Stimulated activated CD8-positive, alpha-beta memory T cell treated with anti-CD3 and anti-CD28 coated beads, Interleukin-2, amount 100 ng/mL, for 48 hours (primary cell): ENCODE measurements at places on chromosomes 4 and X.

DNA sequence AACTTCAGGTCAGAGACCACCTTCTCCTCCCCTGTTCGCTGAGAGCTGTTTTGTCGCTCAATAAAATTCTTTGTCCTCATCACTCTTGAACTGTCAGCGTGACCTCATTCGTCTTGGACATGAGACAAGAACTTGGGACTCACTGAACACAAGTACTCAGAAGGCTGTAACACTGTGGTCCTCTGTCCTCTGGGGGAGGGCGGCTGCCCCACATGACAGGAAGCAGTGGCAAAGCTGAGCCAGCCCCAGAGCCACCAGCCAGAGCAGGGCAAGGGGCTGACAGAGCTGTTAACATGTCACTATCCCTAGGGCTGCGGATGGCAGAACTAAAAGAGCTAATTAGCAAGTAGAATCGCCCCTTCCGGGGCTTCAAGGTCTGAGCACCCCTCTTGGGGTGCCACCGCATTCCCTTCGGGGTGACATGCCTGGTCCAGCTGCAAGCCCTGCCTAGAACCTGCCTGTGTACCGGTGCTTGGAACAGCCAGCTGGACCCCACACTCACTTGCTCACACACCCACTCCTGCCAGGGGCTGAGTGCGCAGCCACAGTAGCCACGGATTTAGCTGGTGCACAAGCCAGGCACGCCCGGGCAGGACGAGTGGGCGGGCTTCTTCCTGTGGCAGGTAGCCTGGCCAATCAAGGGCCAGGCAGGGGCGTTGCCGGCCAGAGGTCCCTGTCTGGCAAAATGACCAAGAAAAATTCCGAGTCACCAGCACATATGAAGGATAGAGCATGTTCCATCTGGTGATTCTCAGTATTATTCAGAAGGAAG, 648.6 kb upstream of the AGA start:
- no peak for DNase-seq

DNA sequence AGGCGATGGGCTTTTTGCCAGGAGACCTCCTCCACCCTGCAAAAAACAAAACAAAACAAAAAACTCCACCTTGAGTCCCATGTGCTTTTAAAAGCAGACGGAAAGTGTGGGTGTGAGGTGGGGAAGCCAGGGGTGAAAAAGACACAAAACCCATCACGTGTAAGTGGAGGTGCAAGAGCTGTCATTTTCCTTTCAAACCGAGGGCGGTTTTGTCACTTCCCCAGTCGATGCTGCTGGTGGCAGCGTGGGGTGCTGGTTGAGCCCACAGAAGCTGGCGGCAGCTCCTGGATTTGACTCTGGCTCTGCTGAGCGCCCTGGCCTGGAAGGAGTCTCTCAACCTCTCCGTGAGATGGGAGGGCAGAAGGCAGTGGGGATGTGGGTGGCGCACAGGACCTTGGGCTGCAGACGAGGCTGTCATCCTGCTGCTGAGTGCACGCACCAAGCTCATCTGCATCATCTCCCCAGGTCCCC, 110.0 kb downstream of the PSAPL1 start:
- no peak for DNase-seq

DNA sequence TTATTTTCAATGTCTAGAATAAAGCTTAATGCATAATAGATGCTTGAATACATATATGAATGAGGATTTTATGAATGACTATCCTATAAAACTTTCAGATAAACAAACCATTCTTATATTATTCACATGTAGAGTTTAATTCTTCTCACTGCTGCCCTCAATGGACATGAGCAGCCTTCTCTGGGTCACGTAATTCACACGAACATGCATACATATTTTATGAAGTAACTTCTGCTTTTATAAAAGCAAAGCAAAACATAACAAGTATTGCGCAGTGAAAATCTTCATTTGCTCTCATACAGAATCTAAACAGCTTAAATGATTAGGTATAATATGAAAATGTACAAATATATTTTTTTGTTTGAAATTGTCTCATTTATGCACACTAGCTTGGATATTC, 116.7 kb downstream of the TMA16 start:
- DNase-seq, result no peak

DNA sequence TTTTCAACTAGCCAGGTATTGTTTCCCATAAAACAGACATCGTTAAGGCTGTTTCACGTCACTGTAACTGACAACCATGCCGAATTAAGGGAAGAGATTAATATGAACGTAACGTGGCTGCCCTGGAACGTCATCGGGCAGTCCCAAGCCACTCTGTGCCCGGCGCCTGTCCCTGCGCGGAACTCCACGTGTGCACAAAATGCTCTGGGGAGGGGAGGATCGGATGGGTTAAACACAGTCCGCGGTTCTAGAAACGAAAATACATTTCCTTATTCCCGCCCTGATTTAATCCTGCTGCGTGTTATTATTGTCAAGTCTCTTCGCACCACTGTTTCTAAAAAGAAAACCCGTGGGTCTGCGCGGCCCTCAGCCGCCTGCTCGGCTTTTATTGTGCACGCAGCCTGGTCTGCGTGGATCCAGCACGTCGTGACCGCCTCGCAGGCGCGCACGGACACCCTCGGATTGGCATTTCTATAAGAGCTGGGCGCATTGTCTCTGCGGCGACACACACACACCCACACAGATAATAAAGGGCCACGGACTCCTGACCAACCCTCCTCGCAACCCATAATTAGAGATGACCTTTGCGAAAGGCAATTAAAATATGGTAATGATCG, 69.6 kb upstream of the BCOR start:
- no peak for DNase-seq

- no peak for DNase-seq
Observed at GRCh38 chrX:119015407-119016237, 41.2 kb downstream of the LONRF3 start.

DNA sequence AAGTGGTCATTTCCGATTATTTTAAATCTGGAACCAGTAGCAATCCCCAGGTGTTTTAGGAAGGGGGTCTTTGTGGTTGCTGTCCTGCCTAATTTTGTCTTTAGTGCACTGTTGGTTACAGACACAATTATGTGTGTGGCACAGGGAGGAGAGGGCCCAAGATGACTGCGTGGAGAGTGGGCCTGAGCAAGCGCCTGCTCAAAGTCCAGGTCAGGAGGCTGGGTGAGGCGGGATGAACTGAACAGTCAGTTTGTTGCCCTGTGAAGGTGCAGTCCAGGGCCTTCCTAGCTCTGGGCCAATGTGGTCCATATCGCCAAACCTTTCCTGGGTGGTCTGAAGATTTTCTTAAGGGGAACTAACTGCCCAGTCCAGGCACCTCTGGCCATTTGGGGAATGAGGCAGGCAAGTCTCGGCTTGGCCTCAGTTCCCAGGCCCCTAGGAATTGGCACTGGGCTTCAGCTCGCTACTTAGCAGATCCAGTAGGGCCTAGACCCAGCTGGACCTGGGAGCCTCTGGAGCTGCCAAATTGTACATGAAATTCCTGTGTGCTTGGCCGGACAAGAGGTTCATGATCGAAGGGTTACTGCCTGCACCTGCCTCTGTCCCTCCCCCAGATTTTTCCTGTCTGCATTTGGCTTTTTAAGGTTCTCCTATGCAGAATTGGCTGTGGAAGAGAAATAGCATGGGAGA, 47.6 kb downstream of the ANAPC4 start:
- no peak for DNase-seq

DNA sequence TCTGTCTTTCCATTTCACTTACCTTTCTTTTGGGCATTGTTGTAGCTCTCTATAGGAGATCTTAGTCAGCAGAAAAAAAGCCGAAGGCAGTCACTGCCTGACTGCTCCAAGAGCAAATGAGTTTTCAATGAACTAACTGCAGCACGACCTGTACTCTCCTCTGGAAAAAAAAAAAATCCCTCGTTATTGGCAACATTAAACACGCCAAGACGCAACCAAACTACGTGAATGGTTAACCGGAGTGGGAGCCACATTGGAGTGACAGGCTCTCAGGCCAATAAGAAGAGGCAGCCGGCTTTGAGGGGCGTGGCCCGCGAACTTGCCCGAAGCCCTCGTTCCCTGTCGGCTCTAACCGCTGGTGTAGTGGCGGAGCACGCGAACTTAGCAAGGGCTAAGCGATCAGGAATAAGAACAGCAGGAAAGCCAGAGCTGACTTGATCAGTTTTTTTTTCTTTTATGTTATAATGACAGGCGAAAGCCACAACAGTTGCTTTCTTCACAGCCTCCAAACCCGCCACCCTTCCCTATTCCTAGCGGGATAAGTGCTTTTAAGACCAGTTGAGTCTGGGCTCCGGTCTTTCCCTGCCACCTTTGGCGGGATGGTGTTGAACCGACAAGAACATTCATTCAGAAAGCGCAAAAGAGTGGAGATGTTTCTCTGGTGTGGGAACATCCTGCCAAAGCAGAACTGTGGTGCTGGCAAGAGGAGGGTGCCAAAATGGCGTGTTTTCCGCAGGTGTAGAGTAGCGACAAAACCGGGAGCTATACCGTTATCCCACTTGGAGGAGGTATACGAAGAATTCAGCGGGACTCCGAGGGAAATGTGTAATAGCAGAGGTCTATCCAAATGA, 80.0 kb downstream of the HMGN5 start:
- DNase-seq, result peak; percentile 64

DNA sequence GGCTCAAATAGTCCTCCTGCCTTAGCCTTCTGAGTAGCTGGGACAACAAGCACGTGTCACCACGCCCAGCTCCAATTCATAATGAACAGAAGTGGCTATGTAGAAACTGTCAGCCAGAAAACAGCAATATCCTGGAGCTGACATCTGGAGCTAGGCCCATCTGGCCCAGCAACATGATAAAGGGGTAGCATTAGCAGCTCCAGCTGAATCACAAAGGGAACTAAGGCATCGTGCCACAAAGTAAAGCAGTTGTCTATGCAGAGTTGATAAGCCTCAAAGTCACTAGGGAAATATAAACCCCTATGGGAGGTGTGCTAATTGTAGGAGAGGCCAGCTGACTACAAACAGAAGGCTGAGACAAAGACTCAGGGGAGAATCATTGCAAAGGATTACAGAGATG, 270.5 kb upstream of the GPC4 start:
- no peak for DNase-seq

- DNase-seq, result no peak
Observed at GRCh38 chr4:151690164-151690870, 70.5 kb downstream of the GATB start.

GRCh38 chr4:15756361-15756861, 21.7 kb upstream of the CD38 start:
- DNase-seq, result peak; percentile 53

DNA sequence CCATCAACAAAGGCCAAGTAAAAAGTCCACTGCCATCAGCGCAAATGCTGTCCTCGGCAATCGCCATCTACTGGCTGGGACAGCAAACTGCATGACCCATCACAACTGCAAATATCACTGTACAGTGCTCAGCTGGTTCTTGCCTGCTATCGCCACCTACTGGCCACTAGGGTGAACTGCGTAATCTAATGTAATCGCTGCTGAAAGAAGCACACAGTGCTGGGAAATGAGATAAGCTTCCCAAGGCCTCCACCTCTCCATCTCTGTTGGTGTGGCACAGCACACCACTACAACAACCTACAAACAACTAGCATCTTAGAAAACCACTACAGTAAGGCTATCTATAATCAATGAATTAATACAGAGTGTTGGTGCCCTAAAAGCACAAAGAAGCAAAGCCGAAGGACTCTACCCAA, 298.3 kb downstream of the TEX13A start:
- peak; percentile 32 for DNase-seq

DNA sequence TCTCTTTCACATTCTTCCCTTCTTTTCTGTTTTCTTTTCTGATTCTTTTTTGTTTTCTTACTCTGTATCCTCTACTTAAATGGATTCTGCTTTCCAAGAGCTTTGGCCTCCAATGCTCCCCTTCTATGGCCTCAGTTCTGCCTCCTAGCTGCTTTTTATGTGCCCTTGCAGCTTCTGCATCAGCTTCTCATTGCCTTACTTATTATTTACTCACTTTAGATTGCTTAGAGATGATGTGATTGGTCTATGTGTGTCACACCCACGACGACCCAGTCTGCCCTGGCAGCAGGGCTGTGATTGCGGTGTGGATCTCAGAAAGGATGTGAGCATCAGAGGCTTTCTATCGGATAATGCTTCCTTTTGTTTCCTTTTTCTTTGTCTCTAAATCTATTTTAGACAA, 71.8 kb upstream of the SMARCA5 start:
- no peak for DNase-seq

- no peak for DNase-seq
Observed at GRCh38 chr4:15498356-15498755, 28.7 kb downstream of the CC2D2A start.

GRCh38 chr4:7872264-7872771, 67.3 kb downstream of the AFAP1 start:
- DNase-seq, result no peak

DNA sequence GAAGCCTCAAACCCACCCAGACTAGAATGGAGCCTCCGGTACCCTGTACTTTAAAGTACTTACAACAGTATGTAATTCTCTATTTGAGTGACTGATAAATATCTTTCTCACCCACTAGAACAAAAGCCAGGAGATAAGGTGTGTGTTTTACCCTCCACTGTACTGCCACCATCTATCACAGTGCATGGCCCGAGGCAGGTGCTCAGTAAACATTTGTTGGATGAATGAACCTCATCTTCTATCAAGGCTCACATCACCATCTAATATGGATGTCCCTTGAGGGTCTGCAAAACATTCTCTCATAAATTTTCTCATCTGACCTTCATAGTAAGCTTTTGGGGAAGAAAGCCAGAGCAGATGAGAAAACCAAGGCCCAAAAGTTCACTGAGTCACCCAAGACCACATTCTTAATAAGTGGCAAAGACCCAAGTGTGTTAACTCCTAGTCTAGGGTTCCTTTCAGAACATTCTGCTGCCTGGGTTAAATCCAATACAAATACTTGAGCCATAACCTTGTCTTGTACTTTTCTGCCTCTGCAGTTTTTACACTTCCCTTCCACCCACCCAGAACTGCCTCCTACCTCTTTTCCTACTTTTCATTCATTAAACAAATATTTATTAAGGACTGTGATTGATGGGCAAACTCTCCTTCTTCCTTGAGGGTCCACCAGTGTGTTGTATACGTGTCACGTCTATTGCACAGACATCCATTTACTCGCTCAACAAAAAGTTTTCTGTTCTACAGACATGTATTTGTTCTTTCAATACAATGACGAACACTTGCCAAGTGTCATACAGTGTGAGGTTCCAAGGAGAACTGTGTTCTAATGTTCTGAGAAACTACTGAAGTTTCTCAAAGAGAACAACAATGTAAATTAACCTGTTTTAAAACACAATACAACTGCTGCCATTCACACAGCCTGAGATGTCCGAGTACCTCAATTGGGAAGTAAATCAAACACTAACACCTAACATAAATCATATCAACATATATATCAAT, 35.7 kb downstream of the APBB2 start:
- no peak for DNase-seq

GRCh38 chr4:188781655-188782054, 642.4 kb downstream of the TRIML1 start:
- DNase-seq, result no peak

DNA sequence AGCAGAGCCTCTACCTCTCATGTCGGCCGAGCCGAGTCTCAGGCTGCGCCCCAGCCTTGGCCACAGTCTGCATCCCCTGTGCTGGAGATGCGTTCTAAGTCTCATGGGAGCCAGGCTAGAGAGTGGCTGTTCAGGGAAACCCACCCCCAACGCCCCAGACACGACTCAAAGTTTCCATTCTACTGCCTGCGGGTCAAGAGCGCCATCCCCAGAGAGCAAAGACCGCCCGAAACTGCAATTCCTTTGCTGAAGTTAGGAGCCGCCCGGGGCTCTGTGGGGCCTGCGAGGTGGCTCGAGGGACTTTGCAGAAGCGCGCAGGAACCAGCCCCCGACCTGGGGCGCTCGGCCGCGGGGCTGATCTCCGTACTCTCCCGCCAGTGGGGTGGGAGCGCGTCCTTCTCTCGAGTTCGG, 10.0 kb upstream of the ELF4 start:
- DNase-seq, result no peak

GRCh38 chrX:42093756-42094155, 170.4 kb upstream of the CASK start:
- no peak for DNase-seq
